Forelimb muscle (tissue), 1 donor: ENCODE measurements at places on chromosomes 7 and 10.

DNA sequence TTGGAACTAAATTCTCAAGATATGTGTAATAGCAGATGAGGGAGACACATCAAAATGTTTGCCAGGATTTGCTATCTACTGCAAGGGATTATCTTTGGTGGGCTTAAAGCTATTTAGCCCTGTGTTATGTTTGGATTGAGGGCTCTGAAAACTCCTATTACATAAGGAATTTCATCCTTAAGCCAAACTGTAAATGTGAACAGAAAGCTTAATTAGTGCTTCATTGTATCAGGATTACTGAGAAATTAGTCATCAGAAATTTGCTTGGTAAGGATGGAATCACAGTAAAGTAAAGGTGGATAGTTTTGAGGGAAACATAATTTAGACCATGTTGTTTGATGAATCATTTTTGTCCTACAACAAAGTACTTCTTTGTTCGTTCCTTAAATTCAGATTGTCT is 8.3 kb downstream of the ANKRD7 start:
- DNase-seq: no peak

- DNase-seq: no peak
Observed at GRCh38 chr7:158829021-158829341, 328 bp downstream of the ESYT2 start.

- no peak for DNase-seq
Observed at GRCh38 chr10:6916601-6917000, 336.5 kb upstream of the PRKCQ start.

- no peak for DNase-seq
Observed at GRCh38 chr10:124798364-124798763, 3.3 kb upstream of the ABRAXAS2 start.

DNA sequence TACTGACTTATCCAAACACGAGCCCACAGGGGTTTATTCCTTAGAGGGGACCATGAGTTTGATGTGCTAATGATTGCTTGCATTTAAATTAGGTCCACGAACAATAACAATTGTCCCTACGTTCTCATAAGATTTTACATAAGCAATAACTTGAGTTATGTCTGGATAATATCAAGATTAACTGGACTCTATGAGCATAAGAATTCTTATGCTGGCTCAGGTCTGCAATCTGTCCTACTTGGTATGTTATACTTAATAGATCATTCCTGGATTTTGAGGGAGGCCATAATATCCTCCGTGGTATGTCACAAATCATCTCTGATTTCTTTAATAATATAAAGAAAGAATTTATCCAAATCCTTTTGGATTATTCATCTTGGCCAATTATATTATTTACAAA is 552.3 kb downstream of the KCNMA1 start:
- no peak for DNase-seq

GRCh38 chr7:156662277-156662676 is 21.7 kb downstream of the RNF32 start:
- DNase-seq: no peak

- no peak for DNase-seq
Observed at GRCh38 chr10:85916286-85916685, 450.3 kb downstream of the GRID1 start.

DNA sequence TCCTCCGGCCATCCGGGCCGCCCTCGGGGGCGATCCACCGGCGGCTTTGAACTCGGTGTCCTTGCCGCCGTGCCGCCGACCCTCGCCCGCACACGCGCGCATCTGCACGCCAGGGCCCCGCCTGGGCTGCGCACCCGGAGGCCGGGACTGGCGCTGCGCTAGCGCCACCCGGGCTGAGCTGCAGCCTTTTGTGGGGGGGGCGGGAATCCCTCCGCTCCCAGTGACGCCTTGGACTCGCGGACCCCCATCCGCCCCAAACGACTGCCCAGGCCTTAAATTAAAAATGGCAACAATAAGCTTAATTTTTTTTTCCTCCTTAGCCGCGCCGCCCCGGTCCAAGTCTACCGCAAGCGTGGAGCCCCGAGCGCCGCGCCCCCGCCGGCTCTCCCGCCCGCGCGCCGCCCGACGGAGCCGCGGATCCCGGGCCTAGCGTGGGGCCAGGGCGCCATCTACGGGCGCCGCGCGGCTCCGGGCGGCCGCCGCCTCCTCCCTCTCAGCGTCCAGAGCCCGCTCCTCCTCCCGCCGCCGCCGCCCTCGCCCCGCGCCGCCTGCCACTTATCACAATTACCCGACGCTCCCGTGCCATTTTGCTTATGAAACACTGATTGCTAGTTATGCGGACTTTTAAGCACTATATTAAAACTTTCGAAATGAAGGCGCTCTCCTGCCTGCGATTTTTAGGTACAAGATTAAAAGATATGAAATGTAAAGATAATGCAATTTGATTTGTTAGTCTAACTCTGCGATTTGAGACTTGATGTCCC is 7.5 kb upstream of the EBF3 start:
- no peak for DNase-seq

DNA sequence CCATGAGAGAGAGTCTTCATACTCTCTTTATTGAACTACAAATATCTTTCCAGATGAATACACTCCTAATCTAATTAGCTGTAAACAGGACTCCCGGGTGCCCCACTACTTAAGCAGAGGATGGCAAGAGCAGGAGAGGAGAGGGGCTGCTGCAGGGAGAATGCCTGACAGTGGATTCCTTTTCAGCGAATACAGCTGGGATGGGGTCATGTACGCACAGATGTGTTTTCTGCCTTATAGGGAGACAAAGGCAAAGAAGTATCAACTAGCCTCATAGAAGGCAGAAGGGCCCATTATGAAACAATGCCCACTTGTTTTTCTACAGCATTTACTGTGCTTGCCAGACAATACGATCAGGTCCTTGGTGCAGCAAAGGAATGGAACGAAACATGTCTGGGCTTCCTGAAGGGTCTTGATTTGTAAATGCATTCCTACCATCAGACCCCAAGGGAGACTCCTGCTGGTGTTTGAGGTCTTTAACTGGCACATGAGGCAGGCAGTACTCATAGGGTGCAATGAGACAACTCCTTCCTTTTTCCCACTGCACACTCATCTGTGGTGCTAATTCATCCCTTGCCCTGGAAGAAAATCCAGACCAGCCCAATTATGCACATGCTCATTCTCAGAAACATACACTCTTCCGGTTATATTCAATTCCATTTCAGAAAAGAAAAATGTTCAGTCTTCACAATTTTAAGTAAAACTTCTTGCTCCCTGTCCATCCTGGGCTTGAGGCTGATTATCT is 117.1 kb downstream of the AOAH start:
- no peak for DNase-seq

DNA sequence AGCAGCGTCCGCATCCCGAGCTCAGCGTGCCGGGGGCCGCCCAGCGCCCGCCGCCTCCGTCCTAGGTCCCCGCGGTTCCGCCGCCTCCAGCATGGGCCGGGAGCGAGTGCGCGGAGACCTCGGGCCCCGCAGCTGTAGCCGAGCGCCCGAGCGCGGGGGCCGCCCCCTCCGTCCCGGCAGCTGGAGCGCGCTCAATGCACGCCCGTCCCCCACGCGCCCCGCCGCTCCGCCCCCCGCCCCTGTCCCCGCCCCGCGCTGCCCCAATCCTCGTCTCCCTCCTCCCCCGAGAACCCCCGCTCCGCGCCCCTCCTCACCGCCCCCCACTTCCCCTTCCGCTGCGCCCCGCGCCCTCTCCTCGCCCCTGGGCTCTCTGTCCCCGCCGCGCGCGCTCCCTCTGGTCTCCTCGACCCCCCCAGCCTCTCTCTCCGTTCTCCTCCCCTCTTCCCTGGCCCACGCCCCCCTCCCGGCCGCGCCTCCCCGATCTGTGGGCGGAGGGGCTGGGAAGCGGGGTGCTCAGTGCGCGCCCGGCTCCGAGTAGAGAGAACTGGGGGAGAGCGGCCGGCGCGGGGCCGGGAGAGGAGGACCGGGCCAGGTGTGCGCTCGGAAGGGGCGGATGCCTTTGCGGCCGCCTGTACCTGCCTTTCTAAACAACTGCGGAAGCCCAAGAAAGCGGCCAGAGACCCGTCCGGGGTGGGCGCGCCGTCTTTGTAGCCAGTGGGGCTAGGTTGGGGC is at the start of gene VIPR2:
VIPR2 (minus strand) TSS at position 110 of the 732 bp plus-strand sequence; CDS start at position 14, 96 bp downstream.
- DNase-seq: no peak

DNA sequence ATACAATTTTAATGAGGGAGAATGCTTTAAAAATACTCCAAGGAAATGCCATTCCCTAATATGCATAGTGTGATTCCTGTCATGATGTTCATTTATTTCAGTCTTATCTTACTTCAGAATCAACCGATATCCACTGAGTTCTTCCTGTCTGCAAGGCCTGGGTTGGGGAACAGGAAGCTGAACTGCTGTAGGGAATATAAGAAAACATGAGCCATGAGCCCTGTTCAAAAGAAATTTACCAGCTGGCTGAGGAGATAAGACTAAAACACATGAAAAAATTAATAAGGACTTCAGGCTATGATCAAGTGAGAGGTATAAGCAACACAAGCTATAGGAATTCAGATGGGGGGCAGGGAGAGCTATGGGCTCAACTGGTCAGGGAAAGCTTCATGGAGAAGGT is 184.7 kb downstream of the PLPP4 start:
- no peak for DNase-seq
